Glomerular endothelial cell (primary cell): ENCODE measurements at places on chromosomes 13 and 19. TPM values are rescaled to one million over a fixed set of nuclear protein-coding genes. Genes with fewer than 3 reads are reported as not detected.
A peak's percentile ranks its signal among the peaks of the same experiment; 100 is the strongest.

- no peak for DNase-seq
Measured at GRCh38 chr19:2083174-2083854, 12.8 kb downstream of the MOB3A start.

- no peak for DNase-seq
Measured at GRCh38 chr13:43054803-43055802, 31.7 kb downstream of the DNAJC15 start.

DNA sequence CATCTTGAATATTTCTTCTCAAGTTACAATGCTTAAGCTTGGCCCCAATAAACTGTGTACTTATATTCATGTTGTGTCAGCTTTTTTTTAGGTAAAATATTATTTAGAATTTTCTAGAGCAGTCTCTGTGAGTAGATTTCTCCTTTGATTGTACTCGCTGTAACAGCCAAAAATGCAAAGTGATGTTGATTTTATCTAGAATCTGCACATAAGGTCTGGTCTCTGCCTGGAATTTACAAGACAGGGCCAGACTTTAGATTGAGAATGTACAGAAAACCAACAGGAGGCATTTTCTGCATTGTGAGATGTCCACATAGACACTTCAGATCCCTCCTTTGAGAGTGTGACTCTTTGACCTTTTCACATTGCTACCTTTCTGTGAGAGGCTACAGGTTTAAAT, 43.1 kb upstream of the ZNF681 start:
- DNase-seq, result no peak

DNA sequence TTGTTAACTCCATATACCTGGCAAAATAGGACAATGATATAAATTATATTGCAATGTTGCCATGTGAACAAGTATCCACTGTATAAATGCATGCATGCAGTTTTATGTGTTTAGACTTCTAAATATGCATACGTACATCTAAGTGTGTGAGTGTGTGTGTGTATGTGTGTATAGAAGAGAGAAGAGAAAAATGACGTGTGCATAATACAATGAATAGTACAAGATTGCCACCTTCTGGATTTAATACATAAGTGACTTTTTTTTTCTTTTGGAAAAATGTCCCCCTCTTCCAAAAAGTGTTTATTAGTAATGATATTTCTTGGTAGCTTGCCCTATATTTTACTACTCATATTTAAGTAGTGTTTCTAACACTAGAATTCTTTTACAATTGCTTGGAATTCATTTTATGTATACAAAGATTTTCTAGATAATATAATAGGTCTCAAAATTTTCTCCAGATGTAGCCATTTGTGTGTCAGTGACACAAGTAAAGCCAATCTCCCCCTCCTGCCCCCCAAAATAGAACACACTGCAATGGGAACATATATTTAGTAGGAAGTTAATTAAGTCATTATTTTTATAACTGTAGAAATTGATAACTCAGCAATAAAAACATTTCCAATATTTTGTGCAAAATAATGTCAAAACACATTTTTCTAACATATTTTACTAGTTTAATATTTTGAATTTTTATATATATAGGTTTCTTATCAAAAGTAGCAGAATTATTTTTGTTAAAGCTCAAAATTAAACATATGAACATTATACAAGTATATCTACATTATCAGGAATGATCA, 783.3 kb upstream of the ATXN8OS start:
- no peak for DNase-seq

DNA sequence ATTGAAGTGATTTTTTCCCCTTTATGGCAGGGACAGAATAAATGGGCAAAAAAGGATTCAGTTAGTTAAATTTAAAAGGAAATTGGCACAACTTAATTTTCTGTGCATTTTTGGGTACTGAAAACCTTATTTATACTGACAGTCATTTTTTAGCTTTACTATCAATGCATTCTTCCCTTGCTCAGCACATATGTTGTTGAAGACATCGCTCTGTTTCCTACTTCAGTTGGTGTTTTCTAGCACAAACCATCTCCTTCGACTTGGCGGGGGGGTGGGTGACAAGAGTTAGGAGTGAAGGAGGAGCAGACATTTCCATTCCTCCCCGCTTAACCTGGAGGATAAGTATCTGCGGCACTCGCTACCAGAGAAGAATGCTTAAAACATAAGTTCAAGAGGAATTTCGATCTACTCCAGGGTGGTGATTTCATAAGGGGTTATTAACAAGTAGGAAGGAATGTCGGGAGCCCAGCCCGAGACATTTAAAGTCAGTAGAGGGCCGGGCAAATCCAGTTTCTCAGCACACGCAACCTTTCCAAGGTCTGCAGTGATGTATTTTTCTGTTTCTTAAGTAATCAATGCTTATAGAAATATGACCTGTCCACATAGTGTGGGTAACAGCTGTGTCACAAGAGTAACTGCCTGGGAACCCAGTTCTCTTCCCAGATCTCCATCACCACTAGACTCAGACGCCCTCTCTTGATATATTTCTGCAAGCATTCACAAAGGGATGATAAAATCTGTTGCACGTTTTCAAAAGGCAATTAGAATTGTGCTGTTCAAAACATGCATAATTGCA, 525.8 kb downstream of the MYO16 start:
- DNase-seq, result no peak

PSPN gene
- total RNA-seq, result 1.3 TPM in 2 replicates

HPN gene
- total RNA-seq, result not detected in 2 replicates

TMEM150B gene
- total RNA-seq, result not detected in 2 replicates

DNA sequence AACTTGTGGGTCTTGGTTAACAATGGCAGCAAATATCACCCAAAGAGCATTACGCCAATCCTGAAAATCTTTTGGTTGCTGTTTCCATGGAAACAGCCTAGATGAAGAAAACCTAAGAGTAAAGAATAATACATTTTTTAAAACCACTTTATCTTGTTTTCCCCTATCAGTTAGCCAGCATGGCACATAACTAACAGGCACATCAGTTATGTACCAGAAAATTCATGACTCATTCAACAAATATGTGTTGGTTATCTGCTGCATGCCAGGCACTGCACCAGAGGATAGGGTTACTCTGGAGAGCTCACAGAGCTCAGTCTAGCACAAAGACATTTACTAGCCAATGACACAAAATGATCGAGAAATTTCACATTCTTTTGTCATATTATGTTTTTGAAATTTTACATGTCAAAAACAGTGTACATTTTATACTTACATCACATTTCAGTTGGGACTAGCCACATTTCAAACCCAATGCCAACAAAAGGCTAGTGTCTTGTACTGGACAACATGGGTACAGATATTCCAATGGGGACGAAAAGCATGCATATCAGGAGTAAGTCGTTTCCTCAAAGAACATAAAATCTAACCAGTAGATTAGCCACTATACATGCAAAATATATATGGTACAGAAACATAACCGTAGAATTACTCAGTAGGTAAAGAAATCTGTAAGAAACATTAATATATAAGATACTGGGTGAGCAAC, 20.3 kb downstream of the LNX2 start:
- DNase-seq, result no peak

GRCh38 chr13:70310396-70311119, 202.3 kb upstream of the KLHL1 start:
- peak; percentile 47 for DNase-seq

PTPRH gene
- 0.29 and 1.8 TPM in 2 replicates for total RNA-seq

LYPD5 gene
- total RNA-seq, result 0.93 and 2.7 TPM in 2 replicates

DNA sequence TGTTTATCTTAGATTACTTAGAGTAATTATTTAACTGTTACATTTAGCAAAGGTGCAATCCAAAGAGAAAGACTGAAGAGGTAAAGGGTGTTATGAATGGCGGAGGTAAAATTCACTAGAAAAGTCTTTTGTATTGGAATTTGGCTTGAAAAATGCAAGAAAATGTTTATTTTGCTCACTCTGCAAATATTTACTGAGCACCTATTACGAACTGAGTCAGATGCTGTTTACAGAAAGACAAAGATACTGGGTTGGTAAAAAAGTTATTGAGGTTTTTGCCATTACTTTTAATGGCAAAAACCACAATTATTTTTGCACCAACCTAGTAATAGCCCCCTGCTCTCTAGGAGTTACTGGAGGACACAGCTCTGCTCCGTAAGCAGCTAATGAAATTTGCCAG, 135.2 kb downstream of the RBM26 start:
- no peak for DNase-seq

GRCh38 chr19:13241231-13242104, 91.3 kb downstream of the IER2 start:
- DNase-seq, result no peak

FFAR1 gene
- not detected in 2 replicates for total RNA-seq

ZNF98 gene
- 0.29 TPM in 1 of 2 replicates, not detected in the other for total RNA-seq

POU2F2 gene
- 7.4 and 10.7 TPM in 2 replicates for total RNA-seq

GRCh38 chr19:3140667-3141038, 4.8 kb downstream of the GNA15 start:
- no peak for DNase-seq

DNA sequence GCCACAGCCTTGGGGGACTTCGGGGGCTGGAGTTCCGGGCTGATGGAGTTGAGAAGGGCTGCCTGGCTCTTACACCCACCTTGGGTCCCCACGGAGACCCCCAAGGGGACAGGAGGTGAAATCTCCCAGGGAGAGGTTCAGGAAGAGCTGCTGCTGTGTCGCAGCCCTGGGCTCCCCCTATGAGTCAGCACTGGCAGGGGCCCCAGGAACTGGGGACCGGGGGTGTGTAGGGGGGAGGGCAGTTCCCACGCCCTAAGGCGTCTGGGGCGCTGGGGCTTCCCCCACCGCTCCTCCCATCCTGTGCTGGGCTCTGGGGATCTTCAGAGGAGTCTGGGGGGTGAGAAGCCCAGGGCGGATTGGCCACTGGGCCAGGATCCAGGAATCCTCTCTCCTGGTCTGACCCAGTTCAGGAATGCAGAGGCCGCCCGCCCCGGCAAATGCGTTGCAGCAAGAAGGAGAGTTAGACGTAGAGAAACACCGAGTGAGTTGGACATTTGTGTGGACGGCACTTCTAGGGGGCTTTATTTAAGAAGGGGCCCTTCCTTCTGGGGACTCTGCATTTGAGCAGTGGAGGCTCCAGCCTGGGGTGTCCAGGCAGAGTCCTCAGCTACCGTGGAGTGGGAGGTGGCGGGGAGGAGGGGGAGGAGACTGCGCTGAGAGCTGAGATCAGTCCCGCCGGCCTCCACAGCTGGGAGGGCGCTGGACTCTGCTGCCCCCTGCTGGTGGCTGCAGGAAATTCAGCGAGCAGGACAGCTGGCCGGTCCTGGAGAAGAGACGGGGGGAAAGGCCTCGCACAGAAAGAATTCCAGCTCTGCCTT, 15.0 kb upstream of the NANOS3 start:
- no peak for DNase-seq

GRCh38 chr13:37144661-37145060, 39.2 kb upstream of the CSNK1A1L start:
- DNase-seq, result no peak

DNA sequence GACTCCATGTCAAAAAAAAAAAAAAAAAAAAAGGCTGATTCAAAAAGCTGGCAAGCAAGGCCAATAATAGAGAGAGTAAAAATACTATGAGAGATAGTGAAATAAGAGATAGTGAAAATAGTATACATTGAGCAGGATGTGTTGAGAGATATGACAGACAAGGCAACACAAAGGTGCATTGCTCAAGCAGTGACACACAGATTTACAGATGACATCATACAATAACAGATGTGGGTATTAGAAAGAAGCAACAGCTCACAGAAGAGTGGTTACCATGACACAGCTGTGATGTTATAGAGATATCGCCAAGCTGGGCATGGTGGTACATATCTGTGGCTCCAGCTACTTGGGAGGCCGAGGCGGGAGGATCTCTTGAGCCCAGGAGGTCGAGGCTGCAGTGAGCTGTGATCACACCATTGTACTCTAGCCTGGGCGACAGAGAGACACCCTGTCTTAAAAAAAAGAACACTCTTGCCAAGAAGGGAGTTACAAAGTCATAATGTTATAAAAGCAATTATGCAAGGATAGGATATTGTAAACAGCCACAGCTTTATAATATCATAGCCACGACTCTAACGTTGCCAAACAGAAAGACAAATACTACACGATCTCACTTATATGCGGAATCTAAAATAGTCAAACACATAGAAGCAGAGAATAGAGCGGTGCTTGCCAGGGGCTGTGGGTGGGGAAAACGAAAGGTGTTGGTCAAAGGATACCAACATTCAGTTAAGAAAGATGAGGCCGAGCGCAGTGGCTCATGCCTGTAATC, 10.3 kb downstream of the TNFSF9 start:
- DNase-seq, result no peak

DNA sequence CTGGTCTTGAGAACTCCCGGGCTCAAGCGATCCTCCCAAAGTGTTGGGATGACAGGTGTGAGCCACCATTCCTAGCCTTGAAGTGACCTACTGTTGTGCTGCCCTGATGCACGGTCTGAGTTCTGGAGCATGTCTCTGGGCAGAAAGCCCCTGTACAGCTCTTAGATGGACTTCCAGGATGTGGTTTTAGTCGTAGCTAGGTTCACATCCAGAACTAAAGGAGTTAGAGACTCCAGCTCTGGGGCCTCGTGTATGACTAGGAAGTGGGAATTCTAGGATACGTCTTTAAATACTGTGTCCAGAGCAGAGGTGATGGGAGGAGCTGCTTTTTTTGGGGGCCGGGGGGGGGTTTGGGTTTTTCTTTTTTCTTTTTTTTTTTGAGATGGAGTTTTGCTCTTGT, 12.2 kb downstream of the UPF1 start:
- no peak for DNase-seq

DNA sequence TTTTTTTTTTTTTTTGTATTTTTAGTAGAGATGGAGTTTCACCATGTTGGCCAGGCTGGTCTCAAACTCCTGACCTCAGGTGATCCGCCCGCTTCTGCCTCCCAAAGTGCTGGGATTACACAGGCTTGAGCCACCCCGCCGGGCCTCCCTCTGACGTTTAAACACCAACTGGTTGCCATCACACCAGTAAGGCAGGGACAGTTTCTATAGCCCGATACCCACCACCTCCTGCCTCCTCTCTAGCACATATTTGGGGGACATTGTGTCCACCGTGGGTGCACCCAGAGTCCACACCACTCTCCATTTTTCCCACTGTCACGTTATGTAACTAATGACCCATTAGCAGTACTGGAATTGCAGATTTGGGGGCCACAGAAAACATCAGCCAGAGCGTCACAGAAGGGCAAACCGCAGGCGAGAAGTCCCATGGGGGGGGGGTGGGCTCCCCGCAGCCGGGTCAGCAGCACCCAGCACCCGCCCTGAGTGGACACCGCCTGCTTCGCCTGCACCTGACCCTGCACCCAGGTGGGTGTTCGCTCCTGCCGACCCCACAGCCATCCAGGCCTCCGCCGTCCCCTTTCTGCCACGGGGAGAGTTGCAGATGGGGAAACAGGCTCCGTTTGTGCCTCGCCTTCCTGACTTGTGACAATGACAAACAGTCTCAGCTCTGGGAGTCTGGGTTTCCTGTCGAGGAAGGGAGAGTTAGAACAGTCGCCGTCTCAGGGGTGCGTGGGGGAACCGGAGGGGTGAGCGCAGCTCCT, 3.6 kb downstream of the ONECUT3 start:
- no peak for DNase-seq

GRCh38 chr13:73079359-73079758, 20.6 kb downstream of the KLF5 start:
- no peak for DNase-seq

GRCh38 chr13:60175571-60175970, 11.8 kb upstream of the DIAPH3 start:
- no peak for DNase-seq
